ENCODE measurements at places on chromosomes 3 and 15.

- no peak for DNase-seq
Measured at GRCh38 chr3:60456180-60456579, 795.1 kb downstream of the FHIT start.

- DNase-seq, result no peak
Measured at GRCh38 chr3:194064380-194065332, 71.3 kb upstream of the HES1 start.

DNA sequence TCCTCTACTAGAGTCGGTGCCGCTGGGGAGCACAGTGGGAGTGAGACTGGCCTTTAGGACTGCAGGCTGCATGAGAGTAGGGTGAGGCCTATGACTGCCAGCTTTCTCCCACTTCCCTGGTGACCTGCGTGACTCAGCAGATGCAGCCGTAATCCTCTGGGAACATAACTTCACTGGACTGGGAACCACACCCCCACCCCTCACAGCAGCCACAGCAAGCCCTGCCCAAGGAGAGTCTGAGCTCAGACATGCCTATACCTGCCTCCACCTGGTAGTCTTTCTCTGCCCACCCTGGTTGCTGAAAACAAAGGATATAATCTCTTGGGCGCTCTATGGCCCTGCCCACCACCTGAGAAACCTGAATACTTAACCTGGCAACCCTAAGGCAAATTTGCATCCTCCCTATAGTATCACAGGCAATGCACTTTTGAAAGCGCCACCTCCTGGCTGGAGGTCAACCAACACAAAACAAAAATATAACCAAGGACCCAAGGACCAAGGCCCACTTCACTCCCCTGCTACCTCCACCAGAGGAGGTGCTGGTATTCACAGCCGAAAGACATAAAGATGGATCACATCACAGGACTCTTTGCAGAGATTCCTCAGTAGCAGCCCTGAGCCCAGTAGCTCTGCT lies 308.9 kb downstream of the CTNNB1 start:
- no peak for DNase-seq

DNA sequence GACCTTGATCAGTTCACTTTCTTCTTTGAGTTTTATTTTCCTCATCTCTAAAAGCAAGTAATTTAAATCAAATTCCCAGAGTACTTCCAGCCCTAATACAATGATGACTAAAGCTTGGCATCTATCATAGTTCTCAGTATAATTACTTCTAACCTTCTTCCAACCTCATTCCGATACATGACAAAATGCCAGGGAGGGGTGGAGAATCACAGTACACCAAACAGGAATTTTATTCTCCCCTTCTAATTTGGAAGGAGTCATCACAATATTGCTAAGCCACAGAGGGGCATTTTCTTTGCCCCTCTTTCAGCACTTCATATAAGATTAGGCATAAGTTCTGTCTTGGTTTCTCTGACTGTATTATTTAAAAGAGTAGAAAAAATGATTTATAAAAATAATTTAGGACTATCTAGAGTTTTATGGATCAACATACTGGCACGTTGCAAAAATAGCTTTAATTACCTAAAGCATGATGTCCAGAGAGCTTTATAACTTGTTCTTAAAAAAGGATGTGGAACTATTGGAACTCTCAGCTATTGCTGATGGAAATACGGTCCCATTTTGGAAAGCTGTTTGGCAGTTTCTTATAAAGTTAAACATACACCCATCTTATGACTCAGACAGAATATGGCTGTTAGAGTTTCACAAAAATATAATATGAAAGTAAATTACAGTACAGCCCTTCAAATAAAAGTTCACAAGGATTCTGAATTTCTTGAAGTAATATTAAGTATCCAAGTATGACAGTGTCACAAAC lies 86.9 kb upstream of the UBE2E2 start:
- DNase-seq, result no peak

DNA sequence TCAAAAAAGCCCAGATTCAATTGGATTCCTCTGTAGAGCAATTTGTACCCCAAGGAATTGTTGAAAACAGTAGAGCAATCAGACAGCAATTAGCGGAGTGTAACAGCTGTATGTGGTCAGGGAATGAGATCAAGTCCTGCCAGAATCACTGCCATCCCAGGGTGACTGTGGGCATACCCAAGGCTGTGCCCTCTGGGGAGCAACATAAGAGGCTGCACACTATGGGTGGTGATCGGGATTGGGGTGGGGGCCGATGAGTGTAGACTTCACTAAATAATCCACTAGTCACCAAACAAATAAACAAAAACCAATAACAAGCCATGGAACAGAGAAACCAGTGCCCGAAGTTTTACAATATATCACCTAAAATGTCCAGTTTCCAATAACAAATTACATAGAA lies 12.1 kb upstream of the ELP6 start:
- DNase-seq, result no peak

- DNase-seq, result no peak
Measured at GRCh38 chr3:8444883-8445282, 56.7 kb upstream of the LMCD1 start.

GRCh38 chr3:187507905-187508304 lies 139.7 kb downstream of the RTP4 start:
- DNase-seq, result no peak

DNA sequence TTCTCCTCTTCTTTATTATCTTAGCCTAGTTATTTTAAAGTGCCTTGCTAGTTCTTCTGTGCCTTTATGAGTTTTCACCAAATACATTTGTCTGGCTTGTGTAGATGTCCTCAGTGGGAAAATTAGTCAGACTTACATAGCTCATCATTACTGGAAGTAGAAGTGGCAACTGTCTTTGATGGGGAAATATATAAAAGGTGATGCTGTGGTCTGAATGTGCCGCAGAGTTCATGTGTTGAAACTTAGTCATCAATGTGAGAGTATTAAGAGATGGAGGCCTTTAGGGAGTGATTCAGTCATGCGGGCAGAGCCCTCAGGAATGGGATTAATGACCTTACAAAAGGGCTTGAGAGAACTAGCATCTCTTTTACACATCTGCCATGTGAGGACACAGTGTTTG lies 6.4 kb upstream of the ERICH6 start:
- no peak for DNase-seq

GRCh38 chr15:49094923-49095322 lies 48.7 kb upstream of the SECISBP2L start:
- DNase-seq, result no peak

DNA sequence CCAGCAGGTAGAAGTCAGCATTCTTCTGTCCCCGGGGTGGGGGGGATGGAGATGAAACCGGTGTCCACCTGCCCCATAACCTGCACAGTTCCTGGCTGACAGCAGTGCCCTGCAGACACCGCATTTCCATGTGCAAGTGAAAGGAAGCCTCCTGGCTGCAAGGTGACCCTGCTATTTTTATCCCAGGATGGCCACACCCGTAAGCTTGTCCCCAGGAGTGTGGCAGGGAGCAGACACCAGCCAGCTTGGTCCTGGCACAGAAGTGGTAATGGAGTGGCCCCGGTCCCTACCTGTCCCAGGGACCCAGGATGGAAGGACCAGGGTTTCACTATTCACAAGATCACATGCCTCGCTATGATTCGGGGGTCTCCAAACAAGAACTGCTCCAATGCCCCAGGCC lies 85.3 kb upstream of the RPL32 start:
- DNase-seq, result no peak

DNA sequence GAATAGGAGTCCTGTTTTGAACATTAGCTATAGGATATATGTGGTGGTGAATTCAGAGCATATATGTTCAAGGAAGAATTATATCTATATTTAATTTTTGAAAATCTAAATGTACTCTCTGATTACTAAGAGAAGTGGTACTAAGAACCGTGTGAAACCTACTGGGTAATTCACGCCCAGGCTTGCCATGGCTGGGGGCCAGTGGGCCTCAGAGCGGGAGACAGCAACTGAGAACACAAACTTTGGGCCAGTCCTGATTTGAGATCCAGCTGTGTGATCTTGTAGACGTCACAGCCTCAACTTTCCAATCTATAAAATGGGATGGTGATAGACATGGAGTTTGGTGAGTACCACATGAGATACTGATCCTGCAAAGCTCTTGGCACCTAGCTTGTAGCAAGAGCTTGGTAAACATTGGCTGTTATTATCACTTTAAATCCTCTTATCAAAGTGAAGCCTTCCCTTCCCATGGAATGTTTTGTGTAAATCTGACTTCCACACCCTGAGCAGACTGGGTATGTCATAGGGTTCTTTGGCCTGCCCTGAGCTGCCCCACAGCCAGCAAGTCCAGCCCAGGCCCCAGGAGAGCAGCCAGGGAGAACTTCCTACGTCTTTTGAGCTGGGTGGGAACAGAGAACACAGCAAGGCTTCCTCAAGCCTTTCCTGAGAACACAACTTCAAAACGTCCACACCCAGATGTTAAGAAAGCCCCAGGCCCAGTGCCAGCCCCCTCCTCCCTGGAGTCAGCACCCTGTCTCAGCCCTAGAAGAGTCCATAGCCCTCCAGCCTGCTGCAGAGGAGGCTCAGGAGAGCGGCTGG lies 8.2 kb upstream of the PAQR5 start:
- DNase-seq, result no peak
